ENCODE measurements at places on chromosomes 3 and 15. TPM values are rescaled to one million over a fixed set of nuclear protein-coding genes. Genes with fewer than 3 reads are reported as not detected.

TIGIT gene
- total RNA-seq: not detected

HTR3E gene
- not detected for total RNA-seq

MYH15 gene
- 2.3 TPM for total RNA-seq

PEX11A gene
- 10.6 TPM for total RNA-seq

CIB2 gene
- total RNA-seq: 2.8 TPM

HES1 gene
- 7.9 TPM for total RNA-seq
